ENCODE measurements at places on chromosomes 4 and X. TPM values are rescaled to one million over a fixed set of nuclear protein-coding genes. Genes with fewer than 3 reads are reported as not detected.

Gene SHROOM2
- total RNA-seq, result 0.70 TPM

Gene MAGEA9B
- not detected for total RNA-seq

Gene ANXA10
- not detected for total RNA-seq

Gene AREG
- 0.75 TPM for total RNA-seq

Gene PNPLA4
- 34.9 TPM for total RNA-seq

Gene KDM6A
- total RNA-seq, result 12.8 TPM

Gene TRMT10A
- total RNA-seq, result 4.5 TPM

Gene DDX53
- not detected for total RNA-seq

Gene FRG2
- total RNA-seq, result not detected

Gene MRPL1
- total RNA-seq, result 44.8 TPM

Gene ETDC
- total RNA-seq, result not detected

Gene BRS3
- total RNA-seq, result not detected

Gene CFP
- total RNA-seq, result 2.6 TPM

Gene TBC1D19
- total RNA-seq, result 7.7 TPM

Gene RRAGB
- 9.7 TPM for total RNA-seq

Gene RS1
- not detected for total RNA-seq

Gene WNK3
- total RNA-seq, result 0.89 TPM

Gene PSAPL1
- not detected for total RNA-seq

Gene KIF4A
- total RNA-seq, result 0.19 TPM

Gene TMEM271
- total RNA-seq, result not detected

Gene SLC49A3
- 14.6 TPM for total RNA-seq

Gene UXT
- total RNA-seq, result 93.2 TPM

Gene FHDC1
- total RNA-seq, result 0.19 TPM

Gene STX18
- 16.0 TPM for total RNA-seq

Gene LONRF3
- total RNA-seq, result 2.9 TPM

Gene LPAR4
- total RNA-seq, result 0.38 TPM

Gene PNCK
- total RNA-seq, result 8.1 TPM

Gene CT45A1
- not detected for total RNA-seq

Gene ADAM29
- not detected for total RNA-seq

Gene TCEAL6
- not detected for total RNA-seq

Gene STOX2
- total RNA-seq, result 8.5 TPM

Gene GYG2
- 1.3 TPM for total RNA-seq

Gene PPP1R2C
- total RNA-seq, result not detected

Gene CCKAR
- total RNA-seq, result not detected

Gene GAB3
- total RNA-seq, result 11.9 TPM

Gene NDST4
- not detected for total RNA-seq

Gene GPR101
- total RNA-seq, result not detected

Gene BBS7
- 5.6 TPM for total RNA-seq

Gene GNPDA2
- 8.0 TPM for total RNA-seq

Gene SPATA4
- 0.32 TPM for total RNA-seq

Gene ANXA3
- 41.4 TPM for total RNA-seq

Gene G3BP2
- total RNA-seq, result 69.2 TPM

Gene MSX1
- 3.9 TPM for total RNA-seq

Gene PFKFB1
- total RNA-seq, result 0.16 TPM

Gene RAB33A
- 0.24 TPM for total RNA-seq

Gene SOX3
- not detected for total RNA-seq

Gene ZNF711
- 0.40 TPM for total RNA-seq

Gene BMX
- 1.8 TPM for total RNA-seq

Gene DRP2
- total RNA-seq, result 0.05 TPM

Gene MECP2
- 30.5 TPM for total RNA-seq

Gene CHRDL1
- 2.9 TPM for total RNA-seq

Gene PHF8
- total RNA-seq, result 10.8 TPM

Gene EFHC2
- total RNA-seq, result 18.0 TPM

Data from Right ventricle myocardium superior (tissue), 1 donor.